Activated CD4-positive, alpha-beta T cell treated with anti-CD3 and anti-CD28 coated beads, Interleukin-2, amount 10 ng/mL, durations not matched to agents 7 days and 5 days (primary cell): ENCODE measurements at places on chromosomes 3 and 15. TPM values are rescaled to one million over a fixed set of nuclear protein-coding genes. Genes with fewer than 3 reads are reported as not detected.
A peak's percentile ranks its signal among the peaks of the same experiment; 100 is the strongest.

- peaks cover 9% of the 10 kb centered on the region for H3K36me3 ChIP-seq
- DNase-seq, result peak; percentile 40
- peak overlapping the region; percentile 33 for H3K27ac ChIP-seq
- H3K4me1 ChIP-seq, result peaks cover 23% of the 10 kb centered on the region
- no peak overlapping the region for H3K4me3 ChIP-seq
Measured at GRCh38 chr3:186849374-186849975, 7.0 kb downstream of the ADIPOQ start.

DNA sequence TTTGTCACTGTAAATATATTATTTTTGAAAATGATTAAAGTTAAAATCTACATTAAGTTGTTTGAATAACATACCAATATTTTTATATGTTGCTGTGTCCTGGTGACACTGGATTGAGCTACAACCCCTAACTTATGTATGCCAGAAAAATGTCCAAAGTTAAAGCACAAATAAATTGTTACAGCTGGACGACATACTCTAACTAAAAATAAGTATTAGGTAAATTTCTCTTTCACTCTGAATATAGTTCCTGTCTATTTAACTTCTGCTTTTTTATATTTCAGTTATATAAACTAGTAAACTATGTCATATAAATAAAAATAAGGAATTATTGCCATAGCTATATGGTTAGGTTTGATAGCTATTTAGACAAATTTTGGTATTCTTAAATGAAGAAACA, 118.5 kb upstream of the SAMMSON start:
- H3K27me3 ChIP-seq, result no peaks in the 10 kb centered on the region
- no peak for DNase-seq

DNA sequence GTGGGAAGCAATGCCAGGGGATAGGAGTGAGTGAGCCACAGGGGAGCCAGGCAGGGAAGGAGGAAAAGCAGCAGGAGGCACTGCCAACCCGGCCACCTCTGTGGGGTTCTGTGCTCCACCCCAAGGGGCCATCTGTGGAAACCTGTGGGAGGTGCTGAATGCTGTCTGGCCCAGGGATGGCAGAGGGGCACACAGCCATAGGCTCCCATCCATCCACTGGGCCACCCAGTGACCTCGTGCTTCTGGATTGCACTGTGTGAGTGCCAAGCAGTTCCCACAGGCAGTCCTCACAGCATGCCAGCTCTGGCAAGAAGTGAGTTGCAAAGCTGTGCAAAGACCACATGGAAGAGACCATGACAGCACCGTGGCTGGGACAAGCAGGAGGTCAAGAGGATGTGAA, 27.5 kb downstream of the DNAJB8 start:
- H3K27me3 ChIP-seq, result peaks cover 25% of the 10 kb centered on the region
- no peaks in the 10 kb centered on the region for H3K4me1 ChIP-seq
- H3K27ac ChIP-seq, result no peak overlapping the region
- H3K4me3 ChIP-seq, result no peak overlapping the region

SNAPC5 gene
- total RNA-seq, result 21.4 TPM

GRCh38 chr3:133249490-133249889, 150.4 kb upstream of the BFSP2 start:
- H3K36me3 ChIP-seq, result no peaks in the 10 kb centered on the region
- no peaks in the 10 kb centered on the region for H3K4me1 ChIP-seq
- no peak overlapping the region for H3K27ac ChIP-seq
- peaks cover 11% of the 10 kb centered on the region for H3K27me3 ChIP-seq
- no peak for DNase-seq
- no peak overlapping the region for H3K4me3 ChIP-seq

DNA sequence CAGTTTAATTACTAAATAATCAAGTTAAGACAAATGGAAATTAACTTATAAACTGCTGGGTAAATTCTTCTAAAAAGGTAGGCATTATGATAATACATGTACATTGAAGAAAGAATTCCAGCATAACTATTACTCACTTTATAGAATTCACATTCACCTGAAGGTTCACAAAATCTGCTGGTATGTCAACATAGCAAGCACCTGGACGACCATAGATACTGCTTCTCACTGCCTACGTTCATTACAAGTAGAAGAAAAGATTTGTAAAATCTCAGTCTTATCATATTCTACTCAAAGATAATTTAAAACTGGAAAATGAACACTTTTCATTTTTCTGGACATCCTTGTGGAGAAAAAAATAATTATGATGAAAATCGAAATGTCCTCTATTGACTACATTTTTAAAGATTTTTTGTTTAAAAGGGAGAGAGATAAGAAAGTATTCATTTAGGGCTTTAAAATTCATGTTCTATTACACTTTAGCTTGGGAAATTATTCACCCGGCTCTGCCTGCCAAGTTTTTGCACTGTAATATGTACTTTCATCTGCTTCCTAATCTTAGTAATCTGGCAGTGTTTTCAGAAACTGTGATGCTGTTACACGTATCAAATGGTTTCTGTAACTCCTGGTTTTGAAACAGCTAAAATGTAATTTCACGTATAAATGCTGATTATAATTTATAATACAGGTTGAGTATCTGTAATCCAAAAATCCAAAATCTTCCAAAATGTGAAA, 16.1 kb downstream of the HACL1 start:
- no peaks in the 10 kb centered on the region for H3K4me1 ChIP-seq
- no peak overlapping the region for H3K27ac ChIP-seq
- H3K4me3 ChIP-seq, result no peak overlapping the region
- DNase-seq, result no peak
- H3K27me3 ChIP-seq, result no peaks in the 10 kb centered on the region

DNA sequence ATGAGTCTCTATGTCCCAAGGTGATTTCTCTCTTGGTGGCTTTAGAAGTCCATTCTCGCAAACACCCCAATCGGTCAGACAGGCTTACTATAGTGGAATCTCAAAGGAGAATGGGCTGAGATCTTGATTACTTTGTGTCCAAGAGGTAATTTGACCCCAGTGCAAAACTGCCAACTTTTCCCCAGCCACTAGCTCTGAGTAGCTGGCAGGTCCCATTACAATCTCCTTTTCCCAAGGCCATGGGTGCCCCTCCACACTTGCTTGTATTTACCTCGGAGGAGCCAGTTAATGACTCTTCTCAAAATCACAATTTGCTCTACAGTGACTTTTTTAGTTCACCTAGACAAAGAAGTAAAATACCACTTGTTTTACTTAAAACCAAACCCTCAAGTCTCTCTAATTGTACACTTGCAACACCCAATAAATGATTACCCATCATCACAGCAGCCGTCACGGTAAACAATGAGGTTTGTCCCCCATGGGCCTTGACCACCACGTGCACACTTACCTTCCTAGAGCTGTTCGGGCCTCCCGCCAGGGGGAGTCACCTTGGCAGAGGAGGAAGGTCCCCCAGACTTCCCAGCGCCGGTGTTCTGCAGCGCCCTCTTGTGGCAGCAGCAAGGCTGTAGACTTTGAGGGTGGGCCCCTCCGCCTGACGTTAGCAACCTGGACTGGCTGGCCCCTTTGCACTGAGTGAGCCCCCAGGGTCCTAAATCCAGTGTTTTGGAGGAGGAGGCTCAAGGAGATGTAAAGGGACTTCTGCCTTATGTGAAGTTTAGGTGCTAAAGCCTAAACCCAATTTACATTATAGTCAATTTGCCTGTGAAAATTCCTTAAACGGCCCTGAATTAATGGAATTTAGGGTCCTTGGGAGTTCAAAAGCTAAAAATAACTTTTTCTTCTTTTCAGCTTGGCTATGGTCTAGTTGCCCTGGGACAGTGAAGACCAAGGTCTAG, 18.7 kb upstream of the HDAC11 start:
- H3K27ac ChIP-seq, result no peak overlapping the region
- DNase-seq, result peak; percentile 80
- peaks cover 3% of the 10 kb centered on the region for H3K4me1 ChIP-seq
- H3K27me3 ChIP-seq, result peaks cover 7% of the 10 kb centered on the region

DNA sequence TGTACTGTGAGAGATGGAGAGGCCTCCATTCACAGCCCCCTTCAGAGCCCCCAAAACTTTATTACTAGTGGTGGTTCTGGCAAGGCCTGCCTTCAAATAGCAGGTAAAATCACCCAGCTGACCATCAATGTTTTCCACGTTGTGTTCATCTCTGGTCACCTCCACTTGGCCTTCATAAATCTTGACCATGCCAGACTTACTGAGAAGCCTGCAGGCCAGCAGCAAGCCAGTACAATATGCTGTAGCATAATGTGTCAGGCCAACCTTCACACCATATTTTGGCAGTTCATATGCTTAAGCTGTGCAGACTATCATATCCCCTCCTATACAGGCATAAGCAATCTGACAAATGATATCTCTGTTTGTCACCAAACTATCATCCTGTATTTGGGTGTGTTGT, 62.1 kb downstream of the ZNF621 start:
- peaks cover 6% of the 10 kb centered on the region for H3K27me3 ChIP-seq
- no peak overlapping the region for H3K4me3 ChIP-seq
- H3K36me3 ChIP-seq, result no peaks in the 10 kb centered on the region
- H3K27ac ChIP-seq, result no peak overlapping the region

DNA sequence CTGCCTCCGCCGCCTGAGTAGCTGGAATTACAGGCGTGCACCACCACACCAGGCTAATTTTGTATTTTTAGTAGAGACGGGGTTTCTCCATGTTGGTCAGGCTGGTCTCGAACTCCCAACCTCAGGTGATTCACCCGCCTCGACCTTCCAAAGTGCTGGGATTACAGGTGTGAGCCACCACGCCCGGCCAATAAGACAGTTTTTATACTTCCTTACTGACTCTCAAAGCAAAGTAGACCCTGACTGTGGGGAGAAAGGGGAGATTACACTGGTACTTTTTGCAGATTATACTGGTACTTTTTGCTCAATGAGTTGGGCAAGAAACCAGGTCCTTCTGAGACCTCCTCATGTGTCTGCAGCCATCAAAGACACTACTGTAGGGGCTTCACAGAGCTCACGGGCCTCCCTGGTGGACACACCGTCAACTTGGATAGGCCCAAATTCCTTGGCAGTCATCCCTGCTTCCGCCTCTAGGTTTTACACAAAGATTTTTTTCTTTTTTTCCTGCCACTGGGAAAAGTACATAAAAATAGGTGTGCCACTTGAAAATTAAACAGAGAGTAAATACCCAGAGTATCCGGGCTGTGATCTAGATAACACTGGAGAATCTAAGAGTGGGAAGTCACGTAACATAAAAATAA, 143.3 kb upstream of the WNT5A start:
- no peak overlapping the region for H3K4me3 ChIP-seq
- H3K27me3 ChIP-seq, result no peaks in the 10 kb centered on the region
- no peaks in the 10 kb centered on the region for H3K36me3 ChIP-seq
- H3K4me1 ChIP-seq, result no peaks in the 10 kb centered on the region
- H3K27ac ChIP-seq, result no peak overlapping the region
- DNase-seq, result no peak

DNA sequence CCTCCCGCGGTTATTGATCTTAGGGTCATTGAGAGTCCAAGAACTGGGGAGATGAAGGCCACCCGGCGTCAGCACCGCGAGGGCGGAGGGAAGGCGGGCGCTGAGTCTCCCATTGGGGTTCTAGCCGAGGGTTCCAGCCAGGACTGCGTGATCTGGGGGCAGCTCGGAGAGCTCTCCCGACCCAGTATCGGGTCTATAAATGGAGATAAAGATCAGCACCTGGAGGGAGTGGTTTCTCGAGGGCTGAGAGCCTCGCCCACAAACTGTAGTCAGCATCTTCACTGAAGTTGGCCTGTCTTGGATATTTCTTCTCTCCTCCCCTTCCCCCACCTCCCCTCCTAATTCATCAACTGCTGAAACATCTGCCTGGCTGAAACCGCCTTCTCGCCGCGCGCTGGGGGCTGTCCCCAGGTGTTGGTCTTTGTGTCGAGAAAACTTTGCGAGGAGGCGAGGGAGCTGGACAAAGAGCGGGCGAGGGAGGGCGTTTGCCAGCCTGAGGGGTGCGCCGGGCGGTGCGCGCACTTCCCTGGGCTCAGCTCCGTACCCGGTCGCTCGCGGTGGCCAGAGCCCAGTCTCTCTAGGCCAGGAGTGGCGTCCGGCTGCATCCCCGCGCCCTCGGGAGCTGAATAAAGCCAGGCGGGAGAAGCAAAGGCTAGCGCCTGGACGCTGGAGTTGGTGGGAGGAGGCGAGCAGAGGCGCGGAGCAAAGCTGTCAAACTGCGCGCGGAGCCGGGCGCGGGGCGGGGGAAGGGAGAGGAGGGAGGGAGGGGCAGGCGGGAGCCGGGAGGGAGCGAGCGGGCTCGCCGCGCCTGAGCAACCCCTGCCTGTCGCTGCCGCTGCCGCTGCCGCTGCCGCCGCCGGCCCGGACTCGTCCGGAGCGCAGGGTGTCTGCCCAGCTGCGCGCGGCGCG, at the start of gene ST8SIA2:
Gene ST8SIA2, plus strand, starts transcription at position 811 of the 909 bp plus-strand sequence. CDS start 184 bp downstream, outside the sequence.
- no peaks in the 10 kb centered on the region for H3K36me3 ChIP-seq
- no peak within 1 kb of the TSS for H3K4me3 ChIP-seq
- no peak for DNase-seq
